Activated CD4-positive, alpha-beta T cell treated with anti-CD3 and anti-CD28 coated beads for 4 hours (primary cell): ENCODE measurements at places on chromosomes 3 and 15.

DNA sequence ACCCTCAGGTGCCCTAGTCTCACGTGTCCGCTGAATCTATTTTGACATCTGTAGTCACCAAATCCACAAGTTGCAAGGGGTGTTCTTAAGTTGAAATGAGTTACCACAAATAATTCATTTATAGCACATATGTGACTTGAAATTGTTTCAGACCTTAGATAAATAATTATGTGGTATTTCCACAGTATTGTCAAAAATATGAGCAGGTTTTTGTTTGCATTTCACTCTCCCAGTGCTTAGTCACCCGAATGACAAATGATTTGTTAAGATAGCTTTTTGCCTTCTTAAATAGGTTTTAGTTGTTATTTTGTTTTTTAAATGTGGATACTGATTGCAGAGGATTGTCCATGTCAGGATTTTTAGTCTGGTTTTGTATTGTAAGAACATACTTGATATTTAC lies 2.6 kb downstream of the MFSD1 start:
- no peak for DNase-seq

DNA sequence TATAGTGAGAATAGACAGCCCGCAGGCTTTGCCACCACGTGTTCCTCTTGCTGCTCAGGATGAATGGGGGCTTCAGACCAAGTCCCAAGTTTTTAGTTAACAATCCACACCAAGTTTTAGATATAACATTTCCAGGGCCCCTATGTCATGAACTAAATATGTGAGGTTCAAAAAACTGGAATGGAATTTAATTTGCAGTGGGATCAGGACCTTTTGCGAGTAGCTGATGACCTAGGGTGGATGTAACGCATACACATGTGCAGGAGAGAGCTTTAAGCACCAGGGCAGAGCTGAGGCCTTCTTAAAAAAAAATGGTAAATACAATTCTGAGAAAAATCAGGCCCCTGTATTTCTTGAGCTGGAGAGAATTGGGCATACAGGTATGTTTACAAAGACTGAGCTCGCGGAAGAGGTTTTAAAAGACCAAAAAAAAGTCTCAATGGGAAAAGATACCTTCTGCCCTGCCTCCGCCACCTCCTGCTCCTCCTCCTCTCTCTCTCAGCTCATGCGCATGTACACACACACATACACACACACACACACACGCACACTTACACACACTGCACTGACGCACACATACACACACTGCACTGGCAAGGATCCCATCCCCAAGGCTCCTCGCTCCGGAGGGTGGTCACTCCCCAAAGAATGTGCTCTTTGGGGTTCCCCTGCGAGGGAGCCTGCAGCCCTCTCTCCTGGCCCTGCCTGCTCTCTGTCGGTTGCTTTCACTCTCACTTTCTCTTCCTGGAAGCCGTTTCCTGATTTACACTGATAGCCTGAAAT lies 48.2 kb upstream of the IGF1R start:
- peak; percentile 15 for DNase-seq

DNA sequence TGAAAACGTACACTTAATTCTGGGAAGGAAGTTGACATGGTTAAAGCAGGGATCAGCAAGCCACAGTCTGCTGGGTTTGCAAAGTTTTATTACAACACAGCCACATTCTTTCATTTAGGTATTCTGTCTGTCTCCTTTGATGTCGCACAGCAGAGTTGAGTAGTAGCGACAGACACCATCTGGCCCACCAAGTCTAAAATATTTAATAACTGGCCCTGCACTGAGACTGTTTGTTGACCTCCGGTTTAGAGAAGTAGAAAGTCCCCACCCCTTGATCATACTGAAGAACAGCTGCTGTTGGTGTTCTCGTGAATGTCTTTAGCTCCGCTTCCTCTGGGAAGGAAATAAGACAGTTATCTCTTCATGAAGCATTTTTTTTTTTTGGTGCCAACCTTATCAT lies 66.2 kb downstream of the MCTP2 start:
- no peak for DNase-seq

- no peak for DNase-seq
Observed at GRCh38 chr3:171123915-171124314, 97.4 kb upstream of the SLC2A2 start.
